ENCODE measurements at places on chromosomes 12 and 14.

- no peak for DNase-seq
- H3K4me1 ChIP-seq, result no peaks in the 10 kb centered on the region
These were observed 390.2 kb downstream of the LRIG3 start for GRCh38 chr12:58529897-58530741.

DNA sequence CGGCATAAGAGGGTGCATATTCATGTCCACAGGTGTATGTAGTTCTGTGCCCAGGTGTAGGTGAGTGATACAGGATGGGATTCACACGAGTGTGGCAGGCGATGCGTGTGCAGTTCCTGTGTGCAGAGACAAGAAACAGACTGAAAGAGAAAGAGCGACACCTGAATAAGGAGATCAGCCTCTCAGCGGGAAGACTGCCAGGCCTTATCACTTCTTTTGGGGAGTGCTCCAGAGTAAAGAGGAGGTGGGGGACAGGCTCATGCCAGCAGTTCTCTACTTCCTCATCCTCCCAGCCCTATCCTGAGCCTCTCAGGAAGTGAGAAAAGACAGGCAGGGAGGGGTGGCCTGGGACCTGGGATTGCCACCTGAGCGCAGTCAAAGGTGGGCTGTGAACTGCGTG is 2.8 kb downstream of the PSMB11 start:
- no peaks in the 10 kb centered on the region for H3K4me1 ChIP-seq
- no peaks in the 10 kb centered on the region for H3K36me3 ChIP-seq
- no peak overlapping the region for H3K27ac ChIP-seq
- DNase-seq, result no peak
- no peaks in the 10 kb centered on the region for H3K27me3 ChIP-seq

GRCh38 chr12:68169213-68169889 is 9.8 kb upstream of the IFNG start:
- no peak overlapping the region for H3K4me3 ChIP-seq
- H3K36me3 ChIP-seq, result no peaks in the 10 kb centered on the region
- no peak for DNase-seq
- no peak overlapping the region for H3K27ac ChIP-seq
- H3K4me1 ChIP-seq, result no peaks in the 10 kb centered on the region

DNA sequence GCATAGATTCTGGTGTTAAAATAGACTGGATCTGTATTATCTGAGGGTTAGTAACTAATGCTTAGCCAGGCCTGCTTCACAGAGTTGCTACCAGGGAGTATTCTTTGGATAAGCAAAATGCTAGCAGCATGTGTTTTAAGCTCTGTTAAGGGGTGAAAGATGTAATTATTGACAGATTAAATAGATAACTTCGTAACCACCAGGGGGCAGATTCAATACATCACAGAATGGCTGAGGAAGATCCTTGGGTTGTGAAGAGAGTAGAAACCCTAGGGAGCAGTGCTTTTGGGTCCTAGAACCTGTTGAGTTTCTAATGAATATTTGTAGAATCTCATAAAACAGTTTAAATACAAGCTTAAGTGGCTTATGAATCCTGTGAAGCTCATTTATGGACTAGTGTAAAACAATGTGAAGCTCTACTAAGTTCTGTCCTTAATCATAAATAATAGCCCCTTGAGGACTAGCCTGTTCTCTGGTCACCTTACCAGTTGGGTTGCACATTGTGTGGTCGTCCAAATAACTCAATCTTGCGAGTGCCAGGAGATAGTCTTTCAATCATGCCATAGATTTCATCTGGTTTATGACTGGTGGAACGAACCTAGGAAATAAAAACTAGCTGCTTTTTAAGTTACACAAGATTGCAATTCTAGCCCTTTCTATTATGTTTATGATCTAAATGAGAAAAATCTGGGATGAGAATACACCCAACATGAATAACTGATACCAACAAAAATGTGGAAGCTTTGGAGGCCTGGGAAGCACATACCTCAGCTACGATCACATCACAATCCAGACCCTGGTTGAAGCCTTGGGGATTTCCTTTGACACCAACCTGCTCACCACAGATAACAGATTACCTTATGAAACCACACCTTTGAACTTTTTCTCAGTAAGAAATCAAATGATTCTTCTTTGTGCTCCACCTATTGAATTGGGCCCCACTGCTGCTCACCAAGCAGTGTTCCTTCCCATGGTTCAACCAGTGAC is 12.3 kb downstream of the METTL3 start:
- no peak for DNase-seq
- no peaks in the 10 kb centered on the region for H3K36me3 ChIP-seq
- no peaks in the 10 kb centered on the region for H3K27me3 ChIP-seq

GRCh38 chr12:97267594-97268202 is 194.9 kb upstream of the RMST start:
- no peak overlapping the region for H3K4me3 ChIP-seq
- H3K27me3 ChIP-seq, result no peaks in the 10 kb centered on the region
- DNase-seq, result no peak

DNA sequence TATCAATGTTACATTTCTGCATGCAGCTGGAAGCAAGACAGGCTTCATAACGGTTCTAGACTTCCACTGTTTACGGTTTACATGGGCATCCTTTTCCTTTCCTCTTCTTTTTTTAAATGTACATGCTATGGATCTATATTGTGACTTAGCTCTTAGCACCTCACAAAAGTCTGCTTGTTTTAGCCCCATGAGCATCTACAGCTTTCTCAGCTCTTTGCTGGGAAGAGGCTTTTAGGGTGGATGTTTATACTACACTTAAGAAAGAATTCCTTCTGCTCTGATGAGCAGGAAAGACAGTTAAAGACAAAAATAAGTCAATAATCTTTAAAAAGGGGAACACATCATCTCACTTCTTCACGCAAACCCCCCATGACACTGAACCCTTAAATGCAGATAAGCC is 51.4 kb downstream of the KICS2 start:
- no peak overlapping the region for H3K4me3 ChIP-seq
- no peak overlapping the region for H3K27ac ChIP-seq
- H3K36me3 ChIP-seq, result no peaks in the 10 kb centered on the region

DNA sequence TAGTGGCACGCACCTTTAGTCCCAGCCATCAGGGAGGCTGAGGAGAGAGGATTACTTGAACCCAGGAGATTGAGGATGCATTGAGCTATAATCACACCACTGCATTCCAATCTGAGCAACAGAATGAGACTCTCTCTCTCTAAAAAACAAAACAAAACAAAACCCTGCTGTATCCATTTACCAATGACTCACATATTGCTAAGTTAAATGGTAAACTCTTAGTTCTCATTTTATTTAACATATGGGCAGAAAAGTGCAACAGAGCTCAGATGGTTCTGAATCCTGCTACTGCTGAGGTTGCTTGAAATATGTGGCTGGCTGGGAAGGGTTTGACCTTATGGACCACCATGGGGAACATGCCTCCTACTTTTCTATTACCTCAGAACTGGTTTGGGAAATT is 33.7 kb upstream of the CCNT1 start:
- H3K4me3 ChIP-seq, result no peak overlapping the region
- H3K27me3 ChIP-seq, result no peaks in the 10 kb centered on the region
- DNase-seq, result no peak
- no peak overlapping the region for H3K27ac ChIP-seq

Data from breast epithelium (tissue), 4 donors.